ENCODE measurements at places on chromosomes 2 and 18. TPM values are rescaled to one million over a fixed set of nuclear protein-coding genes. Genes with fewer than 3 reads are reported as not detected.
A peak's percentile ranks its signal among the peaks of the same experiment; 100 is the strongest.

GRCh38 chr2:78592491-78592890 lies 433.0 kb upstream of the REG3G start:
- H3K27ac ChIP-seq: no peak overlapping the region
- H3K36me3 ChIP-seq: no peaks in the 10 kb centered on the region
- no peaks in the 10 kb centered on the region for H3K4me1 ChIP-seq
- no peak for DNase-seq
- H3K4me3 ChIP-seq: no peak overlapping the region

- peaks cover 40% of the 10 kb centered on the region for H3K4me1 ChIP-seq
- H3K27me3 ChIP-seq: no peaks in the 10 kb centered on the region
- H3K27ac ChIP-seq: peak overlapping the region; percentile 83
- no peak overlapping the region for H3K4me3 ChIP-seq
- peak; percentile 48 for DNase-seq
- peaks cover 22% of the 10 kb centered on the region for H3K36me3 ChIP-seq
Measured at GRCh38 chr18:3664563-3665178, 214.7 kb downstream of the TGIF1 start.

- no peak overlapping the region for H3K27ac ChIP-seq
- DNase-seq: no peak
- H3K4me3 ChIP-seq: no peak overlapping the region
- peaks cover 97% of the 10 kb centered on the region for H3K27me3 ChIP-seq
Measured at GRCh38 chr2:29323961-29324360, 208.7 kb downstream of the CLIP4 start.

DNA sequence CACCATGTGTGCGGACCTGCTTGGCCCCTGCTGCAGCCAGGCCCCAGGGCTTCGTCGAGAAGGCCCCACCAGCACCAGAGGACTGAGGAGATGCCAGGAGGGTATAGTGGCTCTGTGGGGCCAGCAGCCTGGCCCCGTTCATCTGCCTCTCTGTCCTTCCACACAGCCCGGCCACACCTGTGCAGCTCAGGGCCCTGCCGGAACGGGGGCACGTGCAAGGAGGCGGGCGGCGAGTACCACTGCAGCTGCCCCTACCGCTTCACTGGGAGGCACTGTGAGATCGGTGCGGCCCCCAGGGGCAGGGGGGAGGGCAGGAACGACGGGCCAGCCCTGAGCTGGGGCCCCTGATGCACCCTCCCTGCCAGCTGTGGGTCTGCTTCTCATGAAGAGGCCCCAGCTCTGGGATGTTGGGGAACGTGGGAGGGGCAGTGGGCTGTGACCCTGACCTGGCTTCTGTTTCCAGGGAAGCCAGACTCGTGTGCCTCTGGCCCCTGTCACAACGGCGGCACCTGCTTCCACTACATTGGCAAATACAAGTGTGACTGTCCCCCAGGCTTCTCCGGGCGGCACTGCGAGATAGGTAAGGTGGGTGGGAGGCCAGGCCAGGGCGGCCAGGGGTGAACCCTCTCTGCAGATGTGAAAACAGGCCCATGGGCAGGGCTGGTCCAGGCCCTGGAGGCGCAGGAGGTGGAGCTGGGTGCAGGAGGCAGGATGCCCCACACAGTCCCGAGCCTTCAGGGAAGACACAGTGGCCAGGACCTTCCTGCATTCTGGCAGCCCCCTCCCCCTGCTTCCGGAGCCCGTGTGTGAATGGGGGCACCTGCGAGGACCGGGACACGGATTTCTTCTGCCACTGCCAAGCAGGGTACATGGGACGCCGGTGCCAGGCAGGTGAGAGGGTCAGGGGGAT lies 50.3 kb downstream of the MTERF4 start:
- no peaks in the 10 kb centered on the region for H3K27me3 ChIP-seq
- no peak for DNase-seq
- H3K36me3 ChIP-seq: no peaks in the 10 kb centered on the region
- H3K4me3 ChIP-seq: no peak overlapping the region

DNA sequence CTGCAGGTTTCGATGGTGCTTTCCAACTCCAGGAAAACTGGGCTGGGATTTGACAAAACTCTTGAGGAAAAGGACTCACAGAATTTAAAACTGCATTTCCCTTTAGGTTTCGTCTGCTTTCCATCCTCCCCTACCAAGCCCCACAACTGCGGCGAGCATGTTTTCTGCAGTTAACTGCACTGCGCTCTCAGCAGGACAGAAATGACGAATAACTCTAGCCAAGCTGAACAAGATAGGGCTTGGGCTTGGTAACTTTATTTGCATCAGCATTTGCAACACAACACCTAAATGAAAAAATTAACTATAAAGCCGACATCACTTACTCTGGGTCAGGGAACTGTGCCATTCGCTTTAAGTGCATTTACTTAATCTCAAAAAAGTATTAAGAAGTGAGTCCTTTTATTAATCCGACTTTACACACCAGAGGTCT lies 669 bp upstream of the PIKFYVE start:
- DNase-seq: no peak
- H3K36me3 ChIP-seq: peaks cover 21% of the 10 kb centered on the region
- peaks cover 24% of the 10 kb centered on the region for H3K4me1 ChIP-seq
- H3K27ac ChIP-seq: peak overlapping the region; percentile 84
- no peaks in the 10 kb centered on the region for H3K27me3 ChIP-seq

DNA sequence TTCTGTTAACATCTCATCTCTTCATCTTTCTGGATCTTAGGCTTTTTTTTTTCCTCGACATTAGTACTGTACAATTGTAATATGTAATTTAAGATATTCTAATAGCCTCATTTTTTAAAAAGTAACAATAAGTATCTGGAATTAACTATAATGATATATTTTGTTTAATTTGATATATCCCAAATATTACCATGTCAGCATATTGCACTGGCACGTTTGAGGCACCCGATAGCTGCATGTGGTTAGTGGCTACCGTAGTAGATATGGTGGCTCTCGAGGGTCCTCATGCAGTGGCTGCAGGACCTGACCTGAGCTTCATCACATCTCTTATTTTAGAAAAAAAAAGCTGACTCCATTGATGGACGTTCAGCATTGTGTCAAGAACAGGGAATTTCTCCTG lies 371.9 kb downstream of the DPP10 start:
- H3K4me1 ChIP-seq: no peaks in the 10 kb centered on the region
- H3K27me3 ChIP-seq: no peaks in the 10 kb centered on the region
- DNase-seq: no peak
- no peak overlapping the region for H3K27ac ChIP-seq
- H3K4me3 ChIP-seq: no peak overlapping the region

GRCh38 chr2:183773775-183774174 lies 649.5 kb downstream of the NUP35 start:
- H3K27me3 ChIP-seq: no peaks in the 10 kb centered on the region
- no peak overlapping the region for H3K4me3 ChIP-seq
- no peaks in the 10 kb centered on the region for H3K36me3 ChIP-seq

CKAP2L gene
- 42.5 TPM for total RNA-seq
